ENCODE measurements at places on chromosomes 5 and 9. TPM values are rescaled to one million over a fixed set of nuclear protein-coding genes. Genes with fewer than 3 reads are reported as not detected.
A peak's percentile ranks its signal among the peaks of the same experiment; 100 is the strongest.

ROPN1L gene
- total RNA-seq = 1.1 TPM

DNA sequence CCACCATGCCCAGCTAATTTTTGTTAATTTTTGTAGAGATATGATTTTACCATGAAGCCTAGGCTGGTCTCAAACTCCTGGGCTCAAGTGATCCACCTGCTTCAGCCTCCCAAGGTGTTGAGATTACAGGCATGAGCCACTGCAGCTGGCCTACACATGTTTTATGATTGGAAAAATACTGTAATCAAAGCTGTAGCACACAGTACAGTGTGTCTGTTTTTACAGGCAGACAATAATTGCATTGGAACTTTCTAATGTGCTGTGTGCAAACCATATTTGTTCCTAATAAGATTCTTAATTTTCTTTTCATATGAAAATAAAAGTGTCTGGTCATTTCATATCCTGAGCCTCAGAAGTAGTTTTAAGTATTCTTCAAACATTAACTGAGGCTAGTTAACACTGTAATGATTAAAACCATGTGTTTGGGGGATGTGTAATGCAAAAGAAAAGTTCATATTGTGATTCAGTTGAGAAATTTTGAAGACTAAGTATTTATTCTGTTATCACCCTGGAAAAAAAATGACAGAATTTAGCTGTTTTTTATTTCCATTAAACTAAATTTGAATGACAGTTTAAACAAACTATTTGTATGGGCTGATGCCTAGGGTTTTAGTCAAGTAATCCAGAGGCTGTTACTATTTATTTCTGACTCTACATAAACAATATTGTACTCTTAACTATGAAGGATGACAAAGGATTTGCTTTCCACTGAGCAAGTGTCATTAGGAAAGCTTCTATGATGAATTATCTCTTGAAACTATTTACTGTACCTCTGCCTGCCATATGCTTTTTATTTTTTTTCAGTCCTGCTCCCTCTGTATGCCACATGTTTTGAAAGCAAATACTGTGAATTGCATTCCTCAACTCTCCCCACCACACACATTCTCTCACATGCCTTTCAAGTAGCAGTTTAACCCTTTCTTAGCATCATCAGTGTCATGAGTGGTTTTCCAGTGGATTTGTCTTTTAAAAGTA, 111.5 kb downstream of the MTREX start:
- no peak for DNase-seq

DNA sequence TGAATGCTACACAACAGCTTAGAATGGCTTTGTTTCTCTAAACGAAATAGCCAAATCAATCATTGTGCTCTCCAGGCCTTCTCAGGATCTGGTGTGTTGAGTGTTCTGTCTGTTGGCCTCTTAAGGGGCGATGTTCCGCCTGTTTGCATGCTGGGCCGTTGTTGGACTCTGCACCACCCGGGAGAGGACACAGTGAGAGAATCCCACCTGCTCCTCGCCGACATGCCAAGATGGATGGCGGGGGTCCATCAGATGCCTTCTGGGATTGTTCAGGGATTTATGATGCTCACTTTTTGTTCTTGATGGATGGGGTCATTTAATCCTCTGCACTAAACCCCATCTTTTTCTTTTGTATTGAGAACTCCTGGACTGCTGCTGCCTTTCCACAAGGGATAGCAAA, 159.9 kb downstream of the NTRK2 start:
- no peak for DNase-seq

OBP2B gene
- not detected for total RNA-seq

DNA sequence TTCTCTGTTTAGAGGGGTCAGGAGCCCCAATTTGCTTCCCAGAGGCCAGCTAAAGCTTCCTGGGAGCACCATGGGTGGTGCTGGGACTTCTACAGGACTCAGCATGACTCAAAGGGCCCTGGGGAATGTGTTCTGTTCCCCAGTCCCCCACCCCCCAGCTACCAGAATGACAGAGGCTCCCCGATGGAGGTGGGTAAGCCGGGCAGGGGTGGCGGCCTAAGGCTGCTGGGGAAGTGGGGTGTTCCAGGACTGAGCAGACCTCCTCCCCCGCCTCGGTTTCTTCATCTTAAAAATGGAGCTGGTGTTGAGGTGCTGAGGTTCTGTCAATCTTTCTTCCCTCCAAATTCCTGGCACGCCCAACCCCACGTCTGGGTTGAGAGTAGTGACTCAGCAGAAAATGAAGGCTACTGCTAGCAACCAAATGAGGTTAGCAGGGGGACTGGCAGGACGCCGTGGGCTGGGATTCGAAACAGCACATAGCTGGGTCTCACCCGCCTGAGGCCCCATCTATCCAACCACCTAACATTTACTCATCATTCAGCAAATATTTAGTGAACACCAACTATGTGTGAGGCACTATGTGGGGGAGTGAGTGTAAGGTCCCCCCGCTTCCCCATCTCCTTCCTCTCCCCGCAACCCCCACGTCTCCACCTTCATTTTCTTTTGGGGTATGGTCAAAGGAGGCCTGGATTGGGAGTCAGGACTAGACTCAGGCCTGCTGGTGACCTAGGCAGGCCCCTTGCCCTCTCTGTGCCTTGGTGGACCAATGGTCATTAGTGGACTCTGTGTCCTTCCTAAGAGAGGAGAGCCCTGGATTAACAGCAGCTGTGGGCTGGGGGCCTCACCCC, 50.2 kb downstream of the C9orf50 start:
- DNase-seq = no peak

DNA sequence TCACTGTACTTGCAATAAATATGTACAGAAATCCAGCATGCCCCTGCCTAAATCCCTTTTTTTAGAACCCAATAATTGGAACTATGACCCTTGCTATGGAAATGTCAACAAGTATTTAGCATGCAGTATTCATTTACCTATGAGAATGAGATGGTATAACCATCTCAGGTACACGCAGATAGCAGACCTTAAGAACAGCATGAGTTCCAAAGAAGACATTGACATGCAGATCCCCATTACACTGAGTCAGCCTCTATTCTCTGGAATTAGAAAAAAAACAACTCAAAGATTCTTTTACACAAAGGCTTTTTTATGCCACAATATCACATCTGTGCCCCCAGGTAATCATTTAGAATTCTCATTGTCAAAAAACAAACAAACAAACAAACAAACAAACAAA, 325.6 kb upstream of the TLE4 start:
- no peak for DNase-seq

FGF18 gene
- not detected for total RNA-seq

- no peak for DNase-seq
These were observed 7.1 kb downstream of the NEK6 start for GRCh38 chr9:124264823-124265233.

- DNase-seq = no peak
These were observed 36.7 kb upstream of the COL15A1 start for GRCh38 chr9:98907055-98907454.

- no peak for DNase-seq
These were observed 1.9 kb upstream of the NRARP start for GRCh38 chr9:137303893-137304382.

KIF4B gene
- not detected for total RNA-seq

DNA sequence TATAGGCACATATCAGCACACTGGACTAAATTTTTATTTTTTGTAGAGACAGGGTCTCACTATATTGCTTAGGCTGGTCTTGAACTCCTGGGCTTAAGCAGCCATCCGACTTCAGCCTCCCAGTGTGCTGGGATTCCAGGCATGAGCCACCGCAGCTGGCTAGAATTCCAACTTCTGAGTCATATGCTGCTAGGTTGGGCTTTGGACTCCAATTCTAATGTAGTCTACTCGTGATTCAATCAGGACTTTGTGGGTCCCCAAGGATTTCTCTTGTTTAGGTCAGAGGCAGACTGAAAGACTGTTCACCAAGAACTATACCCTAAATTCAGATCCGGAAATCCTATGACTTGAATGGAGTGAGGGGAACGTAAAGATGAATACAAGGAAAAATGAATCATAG, 68.2 kb upstream of the CHD1 start:
- no peak for DNase-seq

AGTPBP1 gene
- total RNA-seq = 21.0 TPM

GRCh38 chr9:134170532-134171315, 6.4 kb upstream of the RNU6ATAC start:
- no peak for DNase-seq

GRCh38 chr5:96629774-96630173, 32.4 kb upstream of the CAST start:
- no peak for DNase-seq

ZNF366 gene
- not detected for total RNA-seq

DNA sequence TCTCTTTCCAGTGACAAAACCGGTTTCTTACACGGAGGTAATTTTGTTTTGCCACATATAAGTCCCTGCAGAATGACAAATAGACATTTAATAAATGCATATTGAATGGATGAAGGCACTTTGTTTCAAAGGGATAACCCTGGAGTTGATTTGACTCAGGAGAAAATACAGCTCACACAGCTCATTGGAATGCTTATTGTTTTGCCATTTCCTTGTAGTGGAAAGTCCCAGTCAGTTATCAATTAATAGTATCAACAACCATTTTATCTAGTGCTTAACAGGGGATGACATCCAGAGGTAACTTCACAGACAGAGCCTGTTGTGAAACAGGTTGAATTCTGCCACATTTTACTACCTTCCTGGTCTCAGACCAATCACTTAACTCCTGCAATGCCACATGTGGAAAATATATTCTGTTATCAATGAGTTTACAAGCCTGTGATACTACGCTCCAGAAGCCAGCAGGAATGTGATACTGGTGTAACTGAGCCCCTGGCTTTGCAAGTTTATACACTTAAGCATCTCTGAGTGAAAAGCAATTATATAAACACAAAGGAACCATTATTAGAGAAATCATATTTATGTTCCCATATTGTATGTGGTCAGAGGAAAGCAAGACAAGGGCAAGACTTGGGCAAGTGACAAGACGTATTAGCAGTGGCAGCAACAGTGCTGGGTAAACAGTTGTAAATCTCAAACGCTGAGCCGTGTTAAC, 123.1 kb upstream of the ANKRD55 start:
- DNase-seq = peak; percentile 100

- no peak for DNase-seq
These were observed 13.1 kb downstream of the GPRIN1 start for GRCh38 chr5:176596689-176597416.

FABP6 gene
- total RNA-seq = not detected

DNA sequence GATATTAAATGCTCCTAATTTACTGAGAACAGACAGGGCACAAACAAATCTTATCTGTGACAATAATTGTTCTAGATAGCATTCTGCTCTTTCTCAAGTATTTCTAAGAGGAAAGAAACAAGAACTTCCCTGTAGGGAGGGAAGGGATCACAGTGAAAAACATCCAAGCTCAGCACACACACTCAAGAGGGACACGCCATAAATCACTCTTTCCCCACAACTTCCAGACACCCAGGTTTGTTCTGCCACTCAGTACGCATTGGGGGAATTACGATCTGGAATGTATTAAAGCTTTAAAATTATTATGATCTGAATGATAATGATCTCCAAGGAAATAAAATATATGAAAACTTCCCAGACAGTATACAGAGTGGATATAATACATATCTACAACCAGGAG, 221.4 kb downstream of the GNA14 start:
- DNase-seq = no peak

STRBP gene
- 22.1 TPM for total RNA-seq

- DNase-seq = no peak
These were observed 220.4 kb upstream of the NREP start for GRCh38 chr5:111977436-111977829.

GFI1B gene
- total RNA-seq = not detected

DPYSL3 gene
- 38.3 TPM for total RNA-seq

Data from epithelial cell of proximal tubule (primary cell).